ENCODE measurements at places on chromosomes 3 and 15.

DNA sequence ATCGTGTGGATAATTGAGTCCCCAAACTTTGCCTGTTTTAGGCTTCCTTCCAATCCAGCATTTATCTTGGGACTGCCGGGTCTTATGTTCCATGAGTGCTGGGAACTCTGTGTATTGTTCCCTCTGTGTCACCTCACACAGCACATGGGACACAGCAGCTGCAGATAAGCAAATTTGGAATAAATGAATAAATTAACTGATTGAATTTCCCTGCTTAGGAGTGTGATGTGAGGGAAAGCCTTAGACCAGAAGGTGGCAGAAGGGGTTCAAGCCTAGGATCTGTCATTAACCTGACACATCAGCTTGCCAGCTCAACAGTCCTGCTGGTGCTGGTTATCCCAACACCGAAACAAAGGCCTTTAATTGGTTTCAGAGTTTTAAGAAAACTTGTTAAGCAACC lies 114.3 kb downstream of the OXSM start:
- H3K27ac ChIP-seq, result no peak overlapping the region
- H3K4me3 ChIP-seq, result no peak overlapping the region
- DNase-seq, result no peak
- no peaks in the 10 kb centered on the region for H3K36me3 ChIP-seq

- H3K4me3 ChIP-seq, result no peak overlapping the region
- H3K27ac ChIP-seq, result no peak overlapping the region
- no peaks in the 10 kb centered on the region for H3K4me1 ChIP-seq
- H3K27me3 ChIP-seq, result no peaks in the 10 kb centered on the region
- peak; percentile 50 for DNase-seq
Measured at GRCh38 chr3:66115858-66116654, 77.3 kb upstream of the MAGI1 start.

DNA sequence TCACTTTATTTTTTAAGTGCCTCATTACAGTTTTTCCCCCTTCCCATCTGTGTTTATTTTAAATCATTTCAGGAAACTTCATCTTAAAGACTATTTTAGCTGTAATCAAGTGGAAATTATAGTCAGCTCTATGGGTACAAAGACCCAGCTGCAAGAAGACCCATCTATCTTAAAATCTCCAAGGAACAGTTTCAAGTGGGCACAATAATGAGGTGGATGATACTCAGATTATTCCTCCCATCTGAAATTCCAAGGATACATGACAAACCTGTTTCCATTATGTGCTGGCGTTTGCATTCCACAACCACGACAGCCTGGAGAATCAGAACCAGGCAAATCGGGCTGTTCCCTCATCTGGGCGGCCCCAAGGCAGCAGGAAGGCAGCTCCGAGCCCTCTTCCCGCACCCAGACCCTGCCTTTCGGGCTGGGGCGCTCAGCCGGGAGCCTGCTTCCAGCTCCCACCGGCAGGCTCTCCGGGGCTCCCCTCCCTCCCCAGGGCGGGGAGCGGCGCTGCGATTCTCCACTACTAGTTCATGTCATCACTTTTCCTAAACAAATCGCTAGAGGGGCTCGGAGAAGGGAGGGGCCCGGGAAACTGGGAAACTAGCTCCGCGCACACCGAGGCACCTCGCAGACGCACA lies at the start of gene MGLL:
MGLL (minus strand) TSS at position 475 of the 641 bp plus-strand sequence; CDS start at position 278, 197 bp downstream.
- peak within 1 kb of the TSS; percentile 60 for H3K4me3 ChIP-seq
- 0 out of 2 replicates have a peak, but pooled peaks cover 1% of the 10 kb centered on the region for H3K4me1 ChIP-seq
- no peaks in the 10 kb centered on the region for H3K36me3 ChIP-seq
- no peak within 1 kb of the TSS for H3K27ac ChIP-seq

GRCh38 chr3:133954717-133955360 lies 59.2 kb upstream of the RAB6B start:
- H3K36me3 ChIP-seq, result no peaks in the 10 kb centered on the region
- no peak overlapping the region for H3K4me3 ChIP-seq
- no peak for DNase-seq
- no peaks in the 10 kb centered on the region for H3K4me1 ChIP-seq

DNA sequence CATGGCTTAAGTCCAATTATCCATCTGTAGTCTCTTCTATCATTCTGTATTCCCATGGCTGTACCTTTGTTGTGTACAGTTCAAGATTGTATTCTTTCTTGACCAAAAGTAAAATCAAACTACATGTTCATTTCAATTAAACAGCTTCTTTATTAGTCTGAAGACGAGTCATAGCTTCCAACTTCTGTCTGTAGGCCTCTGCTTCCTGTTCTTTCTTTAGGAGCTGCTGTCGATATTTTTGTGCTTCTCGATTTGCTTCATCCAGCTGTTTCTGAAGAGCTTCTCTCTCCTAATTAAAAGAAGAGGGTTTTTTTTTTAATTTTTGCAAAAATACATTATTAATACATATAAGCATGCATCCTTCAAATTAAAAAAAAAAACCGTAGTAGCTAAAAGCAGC lies 13.0 kb upstream of the HDC start:
- H3K27ac ChIP-seq, result no peak overlapping the region
- no peak for DNase-seq
- H3K36me3 ChIP-seq, result no peaks in the 10 kb centered on the region

DNA sequence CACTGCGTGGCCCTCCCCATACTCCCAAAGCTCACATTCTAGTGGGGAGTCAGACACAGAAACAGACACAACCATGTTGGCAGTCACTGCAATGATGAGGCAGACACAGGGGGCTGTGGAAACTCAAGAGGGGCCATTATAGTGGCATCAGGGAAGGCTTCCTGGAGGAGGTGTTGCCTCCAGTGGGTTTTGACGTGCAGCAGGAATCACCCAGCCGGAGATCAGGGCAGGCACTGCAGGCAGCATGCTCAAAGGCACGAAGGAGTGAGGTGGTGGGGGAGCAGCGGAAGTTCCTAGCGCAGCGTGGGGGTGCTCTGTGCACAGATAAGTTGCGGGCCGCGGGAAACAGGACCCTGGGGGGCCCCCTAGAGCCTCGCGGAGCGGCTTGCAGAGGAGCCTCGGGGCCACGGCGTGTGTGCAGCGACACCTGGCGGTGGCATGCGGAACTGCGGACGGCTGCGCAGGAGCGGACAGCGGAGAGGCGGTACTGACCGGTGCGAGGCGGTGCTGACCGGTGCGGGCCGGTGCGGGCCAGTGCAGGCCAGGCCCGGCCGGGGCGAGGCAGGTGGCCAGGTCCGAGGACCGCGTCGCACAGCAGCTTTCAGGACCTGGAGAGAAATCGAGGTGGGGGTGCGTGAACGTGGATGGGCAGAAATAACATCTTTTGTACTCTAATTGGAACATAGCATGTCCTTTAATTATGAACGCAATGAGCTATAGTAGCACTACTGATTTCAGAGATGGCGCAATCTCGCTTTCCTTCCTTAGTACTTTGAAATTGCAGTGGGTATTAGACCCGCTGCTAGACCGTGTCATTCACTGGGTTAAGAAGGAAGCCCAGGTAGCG lies 101.5 kb downstream of the FBLN2 start:
- peak; percentile 54 for DNase-seq
- H3K4me1 ChIP-seq, result peaks cover 10% of the 10 kb centered on the region
- H3K36me3 ChIP-seq, result no peaks in the 10 kb centered on the region

GRCh38 chr3:99674086-99674789 lies 35.8 kb downstream of the COL8A1 start:
- H3K27me3 ChIP-seq, result no peaks in the 10 kb centered on the region
- no peak for DNase-seq
- H3K27ac ChIP-seq, result no peak overlapping the region
- H3K36me3 ChIP-seq, result no peaks in the 10 kb centered on the region

DNA sequence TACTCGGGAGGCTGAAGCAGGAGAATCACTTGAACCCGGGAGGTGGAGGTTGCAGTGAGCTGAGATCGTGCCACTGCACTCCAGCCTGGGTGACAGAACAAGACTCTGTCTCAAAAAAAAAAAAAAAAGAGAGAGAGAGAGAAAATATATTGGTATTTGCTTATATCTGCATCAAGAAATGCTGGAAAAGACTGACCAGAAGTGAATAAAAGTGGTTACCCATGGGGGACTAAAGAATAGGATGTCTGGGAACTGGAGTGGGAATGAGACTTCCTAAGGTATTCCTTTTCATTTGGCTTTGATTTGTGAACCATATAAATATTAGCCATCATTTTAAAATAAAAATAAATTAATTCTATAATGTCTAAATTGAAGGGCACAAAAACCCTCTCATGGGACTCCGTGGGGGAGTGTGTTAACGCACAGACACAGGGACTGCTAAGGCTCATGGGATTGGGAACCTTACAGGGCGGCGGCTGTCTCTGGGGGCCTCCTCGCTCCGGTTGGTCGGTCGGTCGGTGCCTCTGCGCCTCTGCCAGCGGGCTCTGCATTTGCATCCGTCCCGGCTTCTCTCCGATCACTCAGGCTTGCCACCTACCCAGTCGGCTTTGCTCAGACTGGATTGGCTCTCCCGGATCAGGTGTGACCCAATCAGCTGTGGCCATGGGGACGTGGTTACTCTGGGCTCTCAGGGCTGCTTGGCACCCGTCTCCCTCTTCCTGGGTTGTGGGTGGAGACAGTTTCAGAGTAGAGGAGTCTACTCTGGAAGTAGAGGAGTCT lies 12.7 kb upstream of the TSPAN3 start:
- peak; percentile 79 for DNase-seq
- no peak overlapping the region for H3K4me3 ChIP-seq
- no peaks in the 10 kb centered on the region for H3K36me3 ChIP-seq
- H3K4me1 ChIP-seq, result no peaks in the 10 kb centered on the region
- H3K27ac ChIP-seq, result no peak overlapping the region
- no peaks in the 10 kb centered on the region for H3K27me3 ChIP-seq

DNA sequence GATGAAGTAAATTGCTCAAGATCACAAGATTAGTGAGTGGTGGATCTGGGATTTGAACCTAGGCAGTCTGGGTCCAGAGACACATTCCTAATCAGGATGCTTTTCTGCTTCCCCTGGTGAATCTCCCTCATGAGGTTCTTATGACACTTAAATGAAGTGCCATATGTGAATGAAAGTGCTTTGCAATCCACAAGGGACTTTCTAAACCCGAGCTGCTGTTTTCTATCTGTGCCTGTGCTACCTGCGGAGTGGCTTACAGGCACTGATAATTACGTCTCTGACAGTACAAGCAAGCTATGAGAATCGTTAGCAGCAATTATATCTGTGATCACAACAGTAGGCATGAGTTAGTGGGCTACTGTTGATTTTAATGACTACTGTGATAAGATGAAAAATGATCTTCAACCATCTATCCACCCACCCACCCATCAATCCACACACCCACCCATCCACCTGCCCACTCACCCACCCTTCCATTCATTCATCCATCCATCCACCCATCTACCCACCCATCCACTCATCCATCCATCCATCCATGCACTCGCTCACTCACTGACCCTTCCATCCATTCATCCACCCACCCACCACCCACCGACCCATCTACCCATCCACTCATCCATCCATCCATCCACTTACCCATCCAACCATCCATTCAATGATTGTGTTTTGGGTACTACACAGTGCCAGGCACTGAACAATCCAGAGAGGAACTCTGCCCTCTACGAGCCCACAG lies 51.8 kb downstream of the ATP2B2 start:
- H3K4me3 ChIP-seq, result no peak overlapping the region
- H3K27ac ChIP-seq, result no peak overlapping the region
- no peak for DNase-seq

DNA sequence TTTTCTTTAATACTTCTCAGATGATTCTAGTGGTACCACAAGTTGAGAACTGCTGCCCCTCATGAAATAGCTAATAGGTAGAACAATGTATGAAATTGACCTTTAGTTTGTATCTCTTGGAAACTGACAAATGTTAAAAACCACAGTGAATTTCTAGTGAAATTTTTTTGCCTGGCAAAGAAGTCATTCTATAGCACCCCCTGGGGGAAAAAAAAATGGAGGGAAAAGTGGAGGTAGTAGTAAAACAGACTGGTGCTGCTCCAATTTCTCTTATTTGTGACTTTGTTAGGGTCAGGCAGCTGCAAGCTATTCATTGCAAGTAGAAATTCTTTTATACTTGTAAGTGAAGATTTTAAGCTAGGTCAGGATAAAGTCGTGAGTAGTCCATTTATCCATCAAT lies 605.0 kb downstream of the NLGN1 start:
- no peaks in the 10 kb centered on the region for H3K36me3 ChIP-seq
- no peak overlapping the region for H3K4me3 ChIP-seq
- H3K4me1 ChIP-seq, result no peaks in the 10 kb centered on the region
- no peak overlapping the region for H3K27ac ChIP-seq
- no peaks in the 10 kb centered on the region for H3K27me3 ChIP-seq

DNA sequence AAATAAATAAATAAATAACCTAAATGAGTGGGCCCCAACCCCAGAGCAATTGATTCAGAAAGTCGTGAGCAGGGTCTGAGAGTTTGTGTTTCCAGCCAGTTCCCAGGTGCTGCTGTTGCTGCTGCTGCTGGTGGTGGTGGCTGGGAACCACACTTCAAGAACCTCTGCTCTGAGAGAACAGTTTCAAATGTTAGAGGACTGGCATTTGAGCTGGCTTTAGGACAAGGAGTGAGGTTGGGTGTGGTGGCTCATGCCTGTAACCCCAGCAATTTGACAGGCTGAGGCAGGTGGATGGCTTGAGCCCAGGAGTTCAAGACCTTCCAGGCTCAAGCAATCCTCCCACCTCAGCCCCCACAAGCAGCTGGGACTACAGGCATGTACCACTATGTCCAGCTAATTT lies 123.1 kb upstream of the UBE2E1 start:
- H3K36me3 ChIP-seq, result no peaks in the 10 kb centered on the region
- H3K4me3 ChIP-seq, result no peak overlapping the region
- no peak overlapping the region for H3K27ac ChIP-seq

- H3K27me3 ChIP-seq, result no peaks in the 10 kb centered on the region
- H3K4me1 ChIP-seq, result no peaks in the 10 kb centered on the region
- DNase-seq, result no peak
- H3K36me3 ChIP-seq, result no peaks in the 10 kb centered on the region
Measured at GRCh38 chr3:143685491-143685890, 162.8 kb downstream of the SLC9A9 start.

GRCh38 chr15:63500265-63501250 lies 3.8 kb upstream of the USP3 start:
- H3K4me3 ChIP-seq, result no peak overlapping the region
- H3K4me1 ChIP-seq, result no peaks in the 10 kb centered on the region
- no peak overlapping the region for H3K27ac ChIP-seq
- peaks cover 43% of the 10 kb centered on the region for H3K27me3 ChIP-seq

DNA sequence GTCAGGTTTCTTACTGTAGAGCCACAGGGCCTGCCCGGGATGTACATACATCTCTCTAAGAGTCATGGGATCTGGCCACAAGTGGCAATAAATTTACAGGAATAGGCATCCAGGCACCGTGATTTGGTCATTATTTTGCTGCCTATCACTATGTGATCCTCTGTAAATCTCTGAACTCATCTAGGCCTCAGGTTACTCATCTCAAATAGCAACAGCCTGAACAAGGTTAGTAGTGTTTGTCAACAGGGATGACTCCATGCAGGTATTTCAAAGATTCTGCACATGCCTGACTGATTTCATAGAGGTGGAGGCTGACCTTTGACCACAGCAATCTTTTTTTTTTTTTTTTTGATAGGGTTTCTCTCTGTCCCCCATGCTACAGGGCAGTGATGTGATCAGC lies 88.8 kb upstream of the TBL1XR1 start:
- H3K36me3 ChIP-seq, result no peaks in the 10 kb centered on the region
- no peaks in the 10 kb centered on the region for H3K4me1 ChIP-seq
- H3K27ac ChIP-seq, result no peak overlapping the region
- DNase-seq, result no peak
- no peak overlapping the region for H3K4me3 ChIP-seq

GRCh38 chr3:49406571-49407565 lies 4.9 kb downstream of the RHOA start:
- no peak overlapping the region for H3K27ac ChIP-seq
- H3K36me3 ChIP-seq, result no peaks in the 10 kb centered on the region
- no peaks in the 10 kb centered on the region for H3K27me3 ChIP-seq
- no peaks in the 10 kb centered on the region for H3K4me1 ChIP-seq
- DNase-seq, result no peak
